Neural progenitor cell (in vitro differentiated cells): ENCODE measurements at places on chromosomes 1 and 21. TPM values are rescaled to one million over a fixed set of nuclear protein-coding genes. Genes with fewer than 3 reads are reported as not detected.
A peak's percentile ranks its signal among the peaks of the same experiment; 100 is the strongest.

NUF2 gene
- total RNA-seq: 79.4 and 134 TPM in 2 replicates

DNA sequence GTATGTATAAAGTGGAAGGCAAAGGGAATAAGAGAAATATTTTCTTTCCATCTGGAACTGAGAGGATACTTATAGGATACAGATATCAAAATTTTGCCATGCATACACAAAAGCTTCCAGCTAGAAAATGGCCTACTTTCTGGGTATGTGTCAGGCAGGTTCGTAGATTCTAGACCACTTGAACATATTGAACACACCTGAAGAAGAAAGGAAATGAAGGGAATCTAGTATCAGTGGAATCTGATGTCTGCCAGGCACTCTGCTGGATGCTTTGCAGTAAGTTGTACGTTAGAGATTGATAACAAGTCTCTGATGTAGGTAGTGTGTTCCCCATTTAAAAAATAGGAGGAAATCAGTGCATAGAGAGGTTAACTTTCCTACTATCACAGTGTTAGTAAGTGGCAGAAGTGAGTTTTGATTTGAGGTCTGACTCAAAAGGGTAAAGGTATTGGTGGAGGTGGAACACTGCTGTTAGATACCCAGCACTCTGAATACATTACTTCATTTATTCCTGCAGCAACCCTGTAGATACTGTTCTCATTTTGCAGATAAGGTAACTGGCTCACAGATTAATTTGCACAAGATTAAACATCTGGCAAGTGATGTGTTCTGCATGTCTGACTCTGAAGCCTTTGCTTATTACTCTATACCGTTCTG lies 3.0 kb downstream of the CAMSAP2 start:
- H3K4me3 ChIP-seq: peak overlapping the region; percentile 89
- H3K27ac ChIP-seq: no peak overlapping the region

DNA sequence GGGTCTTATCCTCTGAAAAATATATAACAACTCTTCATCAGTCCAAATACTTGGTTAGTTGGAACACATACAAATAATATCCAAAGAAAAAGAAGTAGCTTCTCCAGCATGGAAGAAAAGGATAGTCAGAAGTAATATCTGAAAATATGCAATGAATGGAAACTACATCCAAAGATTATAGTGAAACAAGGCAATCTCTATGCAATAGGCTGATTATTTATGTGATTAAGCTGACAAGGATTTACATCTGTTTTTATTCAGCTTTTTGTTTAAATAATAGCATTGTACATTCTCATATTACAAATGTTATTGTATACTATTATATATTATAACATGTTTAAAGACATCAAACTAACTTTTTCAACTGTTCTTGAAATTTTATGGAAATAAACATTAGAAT lies 15.3 kb upstream of the TGFBR3 start:
- H3K4me3 ChIP-seq: no peak overlapping the region
- peaks cover 7% of the 10 kb centered on the region for H3K4me1 ChIP-seq
- no peaks in the 10 kb centered on the region for H3K36me3 ChIP-seq
- H3K27ac ChIP-seq: no peak overlapping the region

DNA sequence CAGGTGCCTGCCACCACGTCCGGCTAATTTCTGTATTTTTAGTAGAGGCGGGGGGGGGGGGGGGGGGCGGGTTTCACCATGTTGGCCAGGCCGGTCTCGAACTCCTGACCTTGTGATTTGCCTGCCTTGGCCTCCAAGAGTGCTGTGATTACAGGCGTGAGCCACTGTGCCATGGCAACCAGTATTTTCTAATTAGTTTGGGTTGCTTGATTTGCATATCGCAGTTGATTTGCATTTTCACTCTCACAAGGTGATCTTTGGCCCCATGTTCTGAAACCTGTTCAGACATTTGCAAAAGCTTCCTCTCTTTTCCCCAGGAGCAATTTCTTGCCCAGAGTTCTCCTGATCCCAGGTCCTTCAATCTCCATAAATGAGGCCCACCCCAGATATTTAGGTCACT lies 1.7 kb downstream of the TOR3A start:
- H3K36me3 ChIP-seq: no peaks in the 10 kb centered on the region
- H3K4me3 ChIP-seq: no peak overlapping the region
- H3K4me1 ChIP-seq: peaks cover 5% of the 10 kb centered on the region
- no peak overlapping the region for H3K27ac ChIP-seq
- peaks cover 11% of the 10 kb centered on the region for H3K27me3 ChIP-seq

- H3K36me3 ChIP-seq: no peaks in the 10 kb centered on the region
- H3K27ac ChIP-seq: peak overlapping the region; percentile 86
- H3K27me3 ChIP-seq: no peaks in the 10 kb centered on the region
- peaks cover 28% of the 10 kb centered on the region for H3K4me1 ChIP-seq
- DNase-seq: peak; percentile 48
Measured at GRCh38 chr1:186499571-186499970, 38.7 kb upstream of the PDC start.
